MV-4-11 (cell line): ENCODE measurements at places on chromosomes 12 and 14.

GRCh38 chr14:47626151-47627035, 49.0 kb downstream of the MDGA2 start:
- DNase-seq = no peak

- DNase-seq = no peak
Observed at GRCh38 chr14:71117839-71118743, 210.8 kb downstream of the PCNX1 start.

DNA sequence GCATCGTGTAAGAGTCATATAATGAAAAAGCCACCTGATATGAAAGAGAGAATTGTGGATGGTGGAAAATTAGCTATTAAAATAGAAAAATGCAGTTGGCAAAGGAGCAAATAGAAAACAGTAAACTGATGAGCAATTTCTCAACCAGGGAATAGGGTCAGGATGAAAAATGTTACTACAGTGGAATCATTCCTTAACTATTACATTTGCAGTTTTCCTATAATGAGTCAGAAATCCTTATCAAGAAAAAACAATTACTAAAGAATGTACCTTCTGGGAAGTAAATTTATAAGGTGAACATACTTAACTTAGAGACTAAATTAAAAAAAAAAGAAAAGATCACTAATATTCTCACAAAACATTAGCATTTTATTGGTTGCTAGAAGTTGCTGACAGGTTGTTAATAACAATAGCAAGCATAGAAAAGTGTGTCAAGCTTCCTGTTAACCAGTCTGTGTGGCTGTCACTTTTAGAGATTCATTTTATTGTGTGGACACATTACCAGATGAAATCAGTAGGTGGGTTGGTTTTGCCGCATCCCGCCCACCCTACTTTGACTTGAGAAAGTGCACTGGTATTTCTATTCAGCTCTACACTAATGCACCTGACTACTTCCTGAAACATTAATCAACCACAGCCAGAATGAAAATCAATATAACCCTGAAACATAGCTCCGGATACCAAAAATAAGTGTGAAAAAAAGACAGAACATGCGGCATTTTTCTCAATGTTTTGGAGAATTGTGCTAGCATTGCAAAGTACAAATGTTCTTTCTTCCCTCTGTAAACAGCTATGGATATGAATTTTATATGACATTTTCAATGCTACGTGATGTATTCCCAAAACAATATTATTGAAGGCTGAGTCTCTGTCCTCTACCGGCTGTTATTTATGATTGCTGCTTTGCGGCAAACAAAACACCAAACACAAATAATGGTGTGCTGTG, 576.7 kb downstream of the SLC16A7 start:
- DNase-seq = no peak

DNA sequence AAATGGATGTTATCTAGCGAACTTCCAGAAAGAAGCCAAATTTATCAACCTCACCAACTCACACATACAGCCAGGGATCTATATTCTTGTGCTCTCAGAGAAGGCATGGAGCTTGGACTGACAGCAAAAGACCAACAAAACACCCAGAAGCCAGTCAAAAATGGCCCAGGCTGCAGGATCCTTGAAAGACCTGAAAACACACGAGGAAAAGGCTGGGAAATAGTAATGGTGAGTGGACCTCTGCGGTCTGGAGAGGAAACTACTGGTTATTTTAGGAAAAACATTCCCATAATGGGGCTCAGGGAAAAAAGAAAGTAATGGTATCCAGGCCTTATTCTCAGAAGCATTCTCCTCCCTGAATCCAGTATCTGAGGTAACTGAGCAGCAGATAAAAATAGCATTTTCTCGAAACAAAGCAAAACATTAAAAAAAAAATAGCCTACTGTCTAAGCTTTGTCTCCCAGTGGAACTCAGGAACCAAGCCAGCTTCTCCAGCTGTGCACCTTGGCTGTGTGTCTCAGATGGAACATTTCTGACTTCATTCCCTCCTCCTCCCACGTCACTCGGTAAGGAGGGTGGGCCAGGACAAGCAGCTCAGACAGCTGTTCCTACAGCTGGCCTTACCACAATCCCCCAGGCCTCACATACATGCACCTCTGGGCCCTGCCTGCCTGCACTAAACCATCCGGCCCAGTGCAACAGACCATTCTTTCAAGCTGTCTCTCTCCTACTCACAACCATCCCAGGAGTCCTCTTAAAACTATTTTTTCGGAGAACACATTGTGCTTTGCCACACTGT, 249.9 kb downstream of the DAD1 start:
- DNase-seq = no peak

DNA sequence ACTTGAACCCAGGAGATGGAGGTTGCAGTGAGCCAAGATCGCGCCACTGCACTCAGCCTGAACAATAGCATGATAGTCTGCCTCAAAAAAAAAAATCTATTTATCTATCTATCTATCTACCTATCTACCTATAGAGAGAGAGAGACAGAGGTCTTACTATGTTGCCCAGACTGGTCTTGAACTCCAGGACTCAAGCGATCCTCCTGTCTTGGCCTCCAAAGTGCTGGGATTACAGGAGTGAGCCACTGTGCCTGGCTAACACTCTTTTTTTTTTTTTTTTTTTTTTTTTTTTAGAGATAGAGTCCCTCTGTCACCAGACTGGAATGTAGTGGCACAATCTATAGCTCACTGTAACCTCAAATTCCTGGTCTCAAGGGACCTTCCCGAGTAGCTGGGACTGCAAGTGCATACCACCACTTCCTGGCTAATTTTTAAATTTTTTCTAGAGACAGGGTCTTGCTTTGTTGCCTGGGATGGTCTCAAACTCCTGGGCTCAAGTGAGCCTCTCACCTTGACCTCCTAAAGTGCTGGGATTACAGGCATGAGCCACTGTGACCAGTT, 1.9 kb downstream of the FAM186A start:
- DNase-seq = no peak
